ENCODE measurements at places on chromosomes 3 and 15. TPM values are rescaled to one million over a fixed set of nuclear protein-coding genes. Genes with fewer than 3 reads are reported as not detected.
A peak's percentile ranks its signal among the peaks of the same experiment; 100 is the strongest.

- no peak for DNase-seq
These were observed 3.3 kb downstream of the VPS8 start for GRCh38 chr3:184815046-184815930.

GRCh38 chr15:69597061-69597592 is 144.5 kb downstream of the RPLP1 start:
- DNase-seq: no peak

GRCh38 chr3:184596233-184596632 is 34.6 kb downstream of the EPHB3 start:
- no peak for DNase-seq

DNA sequence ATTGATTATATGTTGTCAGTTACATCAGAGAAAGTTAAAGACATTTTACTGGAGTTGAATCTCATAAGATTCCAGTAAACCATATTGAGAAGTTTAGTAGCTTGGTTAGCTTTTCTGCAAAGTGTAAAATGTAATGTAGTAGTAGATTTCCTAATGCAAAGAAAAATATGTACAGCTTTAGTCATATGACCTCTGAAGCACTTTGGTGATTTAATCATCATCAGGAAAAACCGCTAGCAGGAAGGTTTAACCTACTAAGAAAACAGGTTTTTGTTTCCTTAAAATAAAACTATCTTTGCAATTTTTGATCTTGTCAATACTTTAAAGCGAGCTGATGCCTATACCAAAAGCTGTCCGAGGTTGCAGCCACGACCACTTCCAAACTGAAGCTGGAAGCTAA is 364.6 kb upstream of the ZNF385D start:
- DNase-seq: no peak

DNA sequence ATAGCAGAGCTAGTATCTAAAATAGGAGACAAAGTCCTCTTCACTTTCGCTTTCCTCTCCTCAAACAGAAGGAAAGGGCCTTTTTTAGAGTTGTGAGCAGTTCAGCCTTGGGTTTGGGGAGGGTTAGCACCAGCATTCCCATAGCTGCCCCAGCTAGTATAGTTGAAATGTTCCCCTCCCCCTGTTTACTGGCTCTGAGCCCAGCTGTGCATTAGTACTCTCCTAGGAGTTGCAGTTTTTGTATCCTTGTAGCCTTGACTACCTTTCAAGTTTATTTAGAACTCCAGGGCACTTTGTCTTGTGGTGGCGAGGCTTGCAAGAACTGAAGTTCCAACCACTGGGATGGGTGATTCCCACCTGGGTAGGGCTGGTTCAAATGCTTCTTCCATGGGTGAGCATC is 245.1 kb upstream of the NAALADL2 start:
- no peak for DNase-seq

- peak; percentile 64 for DNase-seq
These were observed 106.1 kb downstream of the WDR76 start for GRCh38 chr15:43932907-43933306.

- DNase-seq: no peak
These were observed 1188.0 kb upstream of the ALCAM start for GRCh38 chr3:104178680-104179079.

- DNase-seq: no peak
These were observed 569 bp downstream of the HIGD2B start for GRCh38 chr15:72685301-72685924.

NRG4 gene
- 6.4 TPM for total RNA-seq

- no peak for DNase-seq
These were observed 269.0 kb downstream of the OXSM start for GRCh38 chr3:26058901-26059321.

PCLAF gene
- total RNA-seq: 0.37 TPM

- no peak for DNase-seq
These were observed 346.6 kb downstream of the CNTN6 start for GRCh38 chr3:1439395-1439794.

DNA sequence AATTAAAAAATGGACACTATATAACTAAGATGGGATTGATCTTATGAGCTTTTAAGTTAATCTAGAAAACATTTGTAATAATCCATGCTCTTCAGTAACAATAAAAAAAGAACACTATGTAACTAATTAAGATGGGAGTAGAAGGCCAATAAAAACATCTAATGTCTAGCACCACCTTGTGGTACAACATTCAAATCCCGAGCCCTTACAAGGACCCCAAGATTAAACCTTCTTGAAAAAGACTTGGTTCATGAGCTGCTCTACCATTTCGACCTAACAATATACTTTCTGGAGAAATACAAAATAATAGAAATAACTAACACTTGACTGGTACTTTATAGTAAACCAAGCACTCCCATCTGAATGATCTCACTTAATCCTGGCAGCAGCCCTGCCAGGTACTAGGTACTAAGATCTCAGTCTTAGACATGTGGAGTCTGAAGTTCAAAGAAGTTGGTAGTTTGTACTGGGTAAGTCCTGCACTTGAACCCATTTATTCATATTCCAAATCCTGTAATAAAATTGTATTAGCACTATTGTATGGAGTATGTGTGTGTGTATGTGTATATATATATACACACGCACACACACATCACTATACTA is 21.8 kb downstream of the METTL6 start:
- no peak for DNase-seq

DNA sequence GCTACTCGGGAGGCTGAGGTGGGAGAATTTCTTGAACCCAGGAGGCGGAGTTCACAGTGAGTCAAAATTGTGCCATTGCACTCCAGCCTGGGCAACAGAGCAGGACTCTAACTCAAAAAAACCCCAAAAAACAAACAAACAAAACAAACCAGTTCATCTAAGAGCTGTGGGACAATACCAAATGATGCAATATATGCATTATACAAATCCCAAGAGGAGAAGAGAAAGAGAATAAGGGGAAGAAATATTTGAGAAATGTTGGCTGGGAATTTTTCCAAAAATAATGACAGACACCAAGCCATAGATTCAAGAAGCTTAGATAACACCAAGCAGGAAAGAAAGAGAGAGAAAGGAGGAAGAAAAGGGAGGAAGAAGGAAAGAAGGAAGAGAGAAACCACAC is 82.5 kb downstream of the KLF13 start:
- DNase-seq: no peak

ADCY5 gene
- total RNA-seq: 1.6 TPM

- no peak for DNase-seq
These were observed 108.6 kb upstream of the LRRFIP2 start for GRCh38 chr3:37283011-37283410.

DNA sequence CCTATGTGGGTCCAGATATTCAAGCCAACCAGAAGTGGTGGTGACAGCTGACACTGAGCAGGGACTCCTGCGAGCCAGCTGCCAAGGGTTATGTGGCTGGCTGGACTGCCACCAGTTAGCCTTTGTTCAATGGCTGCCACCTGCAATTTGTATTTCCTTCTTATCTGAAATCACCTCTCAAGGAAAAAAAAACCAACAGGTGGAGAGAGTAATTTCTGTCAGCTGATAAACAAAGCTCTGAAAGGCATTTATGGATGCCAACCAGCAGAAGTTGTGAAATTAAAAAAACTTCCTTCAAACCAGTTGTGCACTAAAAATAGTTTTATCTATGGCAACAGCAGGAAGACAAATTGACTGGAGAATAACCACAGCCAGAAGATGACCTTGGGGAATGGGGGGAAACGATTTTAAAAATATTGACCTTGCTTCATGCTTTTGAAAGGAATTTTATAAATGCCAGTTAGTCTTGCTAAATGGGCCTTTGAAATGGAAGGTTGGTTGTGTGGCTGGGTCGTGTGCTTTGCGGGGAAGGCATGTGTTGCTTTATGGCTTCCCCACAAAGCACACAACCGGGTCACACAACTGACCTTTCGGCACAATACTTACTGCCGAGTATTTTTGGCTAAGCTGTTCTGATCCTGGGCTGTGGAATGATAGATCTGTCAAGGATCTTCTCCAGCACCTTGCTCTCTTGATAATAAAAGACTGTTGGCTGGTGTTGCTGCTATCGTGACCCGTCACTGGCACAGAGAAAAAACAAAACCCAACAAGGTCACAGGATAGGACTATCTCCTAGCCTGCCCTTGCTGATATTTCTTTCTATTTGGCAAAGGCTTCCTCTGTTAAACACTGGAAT is 3.5 kb downstream of the MYZAP start:
- DNase-seq: no peak

DNA sequence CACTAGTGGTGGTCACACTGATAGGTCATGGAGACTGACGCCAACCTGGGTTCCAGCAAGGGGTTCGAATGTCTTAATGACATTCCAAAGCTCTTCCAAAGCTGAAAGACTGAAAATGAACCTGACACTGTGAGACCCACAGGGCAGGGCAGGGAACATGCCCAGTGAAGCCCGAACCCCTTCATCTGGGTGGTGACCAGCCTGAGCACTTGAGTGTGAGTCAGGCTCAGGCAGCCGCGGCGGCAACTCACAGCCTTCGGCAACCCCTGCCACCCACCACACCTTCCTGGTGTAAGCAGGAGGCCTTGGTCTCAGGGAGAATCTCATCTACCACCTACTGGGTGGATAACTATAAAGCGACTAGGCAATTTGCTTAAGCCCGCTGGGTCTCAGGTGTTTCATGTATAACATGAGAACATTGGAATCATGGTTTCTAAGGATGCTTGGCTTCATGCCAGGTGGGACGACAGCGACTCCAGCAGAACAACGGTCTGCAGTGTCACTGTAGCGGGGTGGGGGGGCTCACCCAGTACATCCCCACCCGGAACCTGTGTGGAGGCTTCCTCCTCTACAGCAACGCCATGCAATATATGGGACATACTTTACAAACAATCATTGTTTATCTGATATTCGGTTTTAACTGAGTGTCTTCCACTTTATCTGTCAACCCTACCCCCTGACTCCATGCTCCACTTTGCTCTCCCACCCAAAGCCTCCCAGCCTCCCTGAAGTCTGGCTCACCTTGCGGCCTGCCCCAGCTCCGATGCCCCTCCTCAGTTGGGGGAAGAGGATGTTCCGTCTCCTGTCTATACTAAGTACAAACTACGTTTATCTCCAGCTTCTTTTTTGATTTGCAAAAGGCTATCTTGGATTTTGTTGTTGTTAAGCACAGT is 125.0 kb upstream of the MEF2A start:
- DNase-seq: no peak

- no peak for DNase-seq
These were observed 18.5 kb upstream of the PDHB start for GRCh38 chr3:58452176-58452575.

- no peak for DNase-seq
These were observed 13.3 kb downstream of the TLE3 start for GRCh38 chr15:70084461-70084860.

GRCh38 chr3:100606894-100607512 is 2.4 kb upstream of the ADGRG7 start:
- no peak for DNase-seq

- no peak for DNase-seq
These were observed 96.8 kb upstream of the ASB14 start for GRCh38 chr3:57389271-57389670.

GRCh38 chr15:57562196-57562769 is 29.4 kb upstream of the MYZAP start:
- DNase-seq: no peak

- DNase-seq: no peak
These were observed 361.0 kb downstream of the FHIT start for GRCh38 chr3:60890226-60890625.

- no peak for DNase-seq
These were observed 90.6 kb downstream of the CNTN3 start for GRCh38 chr3:74523811-74524210.

BAHD1 gene
- 12.5 TPM for total RNA-seq

- DNase-seq: no peak
These were observed 72.7 kb downstream of the ZNF621 start for GRCh38 chr3:40597441-40597840.

DNA sequence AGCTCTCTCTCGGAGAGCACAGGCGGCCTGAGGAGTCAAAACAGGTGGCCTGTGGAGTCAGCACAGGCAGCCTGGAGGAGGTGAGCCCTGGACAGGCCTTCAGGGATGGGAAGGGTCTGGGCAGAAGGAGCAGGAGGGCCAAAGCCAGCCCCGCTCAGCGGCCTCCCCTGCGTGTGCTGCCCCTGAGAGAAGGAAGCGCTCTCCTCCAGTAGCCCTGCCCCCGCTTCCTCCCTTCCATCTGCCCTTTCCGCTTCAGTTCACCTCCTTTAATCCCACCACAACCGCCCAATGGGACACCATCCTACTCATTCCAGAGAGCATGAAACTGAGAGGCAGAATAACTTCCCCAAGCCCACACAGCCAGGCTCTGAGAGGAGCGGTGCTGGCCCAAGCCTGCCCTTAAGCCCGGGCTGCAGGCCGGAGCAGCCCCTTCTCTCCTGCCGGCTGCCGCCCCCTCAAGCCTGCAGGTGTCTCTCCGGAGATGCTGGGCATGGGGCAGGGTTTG is 3.2 kb upstream of the NR2E3 start:
- DNase-seq: no peak

FANCD2 gene
- total RNA-seq: 1.0 TPM

DNA sequence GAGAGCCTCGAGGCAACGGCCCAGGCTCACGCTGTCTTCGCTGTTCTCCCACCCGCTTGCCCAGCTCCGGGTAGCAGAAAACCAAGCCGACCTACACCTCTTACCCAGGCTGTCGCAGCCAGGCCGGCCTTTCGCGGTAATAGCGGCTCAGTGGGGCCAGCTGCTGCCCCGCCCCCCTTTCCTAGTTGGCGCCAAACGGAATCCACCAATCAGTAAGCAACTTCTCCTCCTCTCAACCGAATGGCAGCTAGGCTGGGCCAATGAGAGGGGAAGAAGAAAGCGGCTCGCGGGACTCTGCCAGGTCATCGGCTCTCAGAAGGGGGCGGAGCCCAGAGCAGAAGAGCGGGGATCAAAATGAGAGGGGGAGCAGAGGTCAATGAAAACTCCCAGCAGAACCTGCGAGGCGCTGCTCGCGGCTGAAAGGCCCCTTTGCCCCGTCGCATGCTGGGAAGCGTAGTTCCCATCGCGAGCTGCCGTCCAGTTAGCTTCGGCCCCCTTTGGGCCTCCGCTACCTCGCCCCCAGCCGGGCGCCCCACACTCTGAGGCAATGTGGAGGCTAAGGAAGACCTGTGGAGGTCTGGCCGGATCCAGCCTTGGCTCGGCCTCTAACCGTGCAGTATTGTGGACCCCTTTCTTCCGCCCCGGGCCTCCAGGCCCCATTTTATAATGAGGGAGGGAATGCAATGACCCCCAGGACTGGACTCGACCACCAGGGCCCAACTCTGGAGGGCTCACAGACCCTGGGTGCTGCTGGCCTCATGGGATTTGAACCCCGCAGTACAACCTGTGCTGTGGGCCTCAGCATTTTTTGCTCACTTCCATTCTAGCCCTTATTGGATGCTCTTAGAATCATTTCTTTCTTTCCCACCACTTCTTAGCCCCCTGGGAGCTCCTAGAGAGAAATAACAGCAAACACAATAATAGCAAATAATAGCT is at the start of gene CDC25A:
CDC25A (minus strand) TSS at position 152 of the 936 bp plus-strand sequence. CDS start 470 bp downstream, outside the sequence.
- DNase-seq: peak; percentile 98

- no peak for DNase-seq
These were observed 178.2 kb upstream of the GOLIM4 start for GRCh38 chr3:168273917-168274316.

- no peak for DNase-seq
These were observed 33.9 kb upstream of the TBC1D23 start for GRCh38 chr3:100226712-100227429.

HEG1 gene
- 17.1 TPM for total RNA-seq

KCNMB2 gene
- total RNA-seq: not detected

CILP gene
- total RNA-seq: 18.1 TPM

Data from psoas muscle (tissue), 8 donors.